GM23338 (cell line): ENCODE measurements at places on chromosomes 1 and 21. TPM values are rescaled to one million over a fixed set of nuclear protein-coding genes. Genes with fewer than 3 reads are reported as not detected.

RPTN gene
- not detected in 2 replicates for total RNA-seq

GRCh38 chr1:1120866-1121591 is 5.1 kb upstream of the C1orf159 start:
- no peaks in the 10 kb centered on the region for H3K36me3 ChIP-seq
- H3K4me1 ChIP-seq = no peaks in the 10 kb centered on the region
- DNase-seq = no peak
- no peak overlapping the region for H3K4me3 ChIP-seq

DNA sequence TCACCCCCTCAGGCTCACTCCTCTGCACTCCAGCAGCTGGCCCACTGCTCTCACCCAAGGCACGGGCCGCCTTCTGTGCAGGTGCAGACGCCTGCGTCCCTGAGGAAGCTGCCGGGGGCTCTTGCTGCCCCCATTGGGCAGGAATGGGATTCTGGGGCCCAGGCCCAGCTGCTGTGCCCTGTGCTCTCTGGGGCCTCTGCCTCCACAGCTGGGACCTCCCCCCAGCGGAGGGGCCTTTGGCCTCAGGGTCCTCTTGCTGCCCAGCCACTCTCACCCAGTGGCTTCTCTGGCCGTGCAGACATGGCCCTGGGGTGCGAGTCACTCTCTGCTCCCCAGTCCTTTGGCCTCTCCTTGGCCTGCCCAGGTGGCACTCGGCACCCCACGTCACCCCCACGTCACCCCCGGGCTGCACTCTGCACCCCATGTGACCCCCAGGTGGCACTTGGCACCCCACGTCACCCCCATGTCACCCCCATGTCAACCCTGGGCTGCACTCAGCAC is 19.1 kb upstream of the LRRC3 start:
- H3K4me3 ChIP-seq = no peak overlapping the region
- no peaks in the 10 kb centered on the region for H3K4me1 ChIP-seq
- H3K27ac ChIP-seq = no peak overlapping the region
- H3K27me3 ChIP-seq = no peaks in the 10 kb centered on the region

- H3K4me3 ChIP-seq = no peak overlapping the region
- H3K27ac ChIP-seq = no peak overlapping the region
- DNase-seq = no peak
Measured at GRCh38 chr1:36628804-36629203, 146.1 kb upstream of the CSF3R start.

DNA sequence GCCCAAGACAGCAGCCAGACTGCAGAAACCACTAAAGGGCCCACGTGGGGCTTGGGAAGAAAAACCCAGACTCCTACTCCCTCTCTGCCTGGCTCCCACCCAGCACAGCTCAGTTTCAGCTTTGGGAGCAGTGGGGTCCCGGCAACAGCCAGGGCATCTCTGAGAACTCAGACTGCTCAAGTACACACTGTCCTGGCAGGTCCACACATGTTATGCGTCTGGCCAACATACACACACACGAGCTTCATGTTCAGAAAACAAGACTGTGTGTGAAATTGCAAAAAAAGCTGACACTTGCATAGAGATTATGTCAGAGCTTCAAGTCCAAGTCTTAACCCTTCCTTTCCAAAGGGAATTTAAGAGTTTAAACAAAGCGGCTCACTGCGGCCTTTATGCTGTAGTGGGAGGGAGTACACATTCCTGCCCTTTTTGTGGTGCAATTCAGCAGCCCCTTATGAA is 136.6 kb upstream of the CD34 start:
- no peak overlapping the region for H3K4me3 ChIP-seq
- no peaks in the 10 kb centered on the region for H3K36me3 ChIP-seq
- no peaks in the 10 kb centered on the region for H3K4me1 ChIP-seq
- H3K27me3 ChIP-seq = no peaks in the 10 kb centered on the region

DNA sequence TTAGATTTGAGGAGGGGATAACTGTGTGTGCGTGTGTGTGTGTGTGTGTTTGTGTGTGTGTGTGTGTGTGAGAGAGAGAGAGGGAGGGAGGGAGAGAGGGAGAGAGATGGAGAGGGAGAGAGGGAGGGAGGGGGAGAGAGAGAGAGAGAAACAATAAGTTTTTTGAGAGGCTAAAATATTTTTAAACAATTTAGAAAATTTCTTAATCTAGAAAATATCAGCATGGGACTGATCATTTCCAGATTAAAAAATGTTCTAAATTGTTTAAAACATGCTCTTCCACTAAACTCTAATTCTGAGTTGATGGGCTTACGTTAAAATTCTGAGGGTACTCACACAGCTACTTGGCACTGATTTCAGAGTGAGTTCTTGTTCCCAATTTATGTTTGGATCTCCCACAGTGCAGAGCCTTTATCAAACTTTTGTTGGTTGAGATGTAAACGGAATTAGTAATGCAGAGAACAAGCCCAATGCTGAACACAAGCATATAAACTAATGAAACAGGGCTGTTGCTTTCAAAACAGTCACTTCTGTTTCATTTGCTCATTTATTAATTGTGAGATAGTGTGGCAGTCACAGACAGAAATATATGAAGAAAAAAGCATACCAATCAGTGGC is 73.4 kb upstream of the RGS2 start:
- H3K27me3 ChIP-seq = no peaks in the 10 kb centered on the region
- H3K4me3 ChIP-seq = no peak overlapping the region
- H3K4me1 ChIP-seq = no peaks in the 10 kb centered on the region
- DNase-seq = no peak
- H3K36me3 ChIP-seq = no peaks in the 10 kb centered on the region

HRNR gene
- total RNA-seq = not detected in 2 replicates

- H3K4me1 ChIP-seq = no peaks in the 10 kb centered on the region
- DNase-seq = no peak
- H3K27me3 ChIP-seq = no peaks in the 10 kb centered on the region
- H3K36me3 ChIP-seq = no peaks in the 10 kb centered on the region
Measured at GRCh38 chr1:56965191-56965590, 624 bp downstream of the C8B start.

- H3K27me3 ChIP-seq = no peaks in the 10 kb centered on the region
- no peaks in the 10 kb centered on the region for H3K4me1 ChIP-seq
- no peak overlapping the region for H3K27ac ChIP-seq
- no peak for DNase-seq
Measured at GRCh38 chr1:152426731-152427130, 12.7 kb upstream of the CRNN start.

DNA sequence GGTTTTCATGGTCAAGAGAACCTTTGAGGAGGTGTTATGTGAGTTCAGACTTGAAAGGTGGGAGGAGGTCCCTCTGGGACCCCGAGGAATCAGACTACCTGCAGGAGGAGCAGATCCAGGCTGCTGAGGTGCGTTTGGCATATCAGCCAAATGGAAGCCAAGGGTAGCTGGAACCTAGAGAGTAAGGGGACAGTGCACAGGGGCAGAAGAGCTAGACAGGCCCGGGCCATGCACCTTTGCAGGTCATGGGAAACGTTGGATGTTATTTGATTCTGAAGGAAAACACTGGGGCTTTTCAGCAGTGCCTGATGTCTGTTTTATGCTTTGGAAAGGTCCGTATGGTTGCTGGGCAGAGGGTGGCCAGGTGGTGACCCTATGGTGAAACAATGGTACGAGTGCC is 169.2 kb downstream of the PGBD5 start:
- H3K4me1 ChIP-seq = peaks cover 5% of the 10 kb centered on the region
- H3K27me3 ChIP-seq = no peaks in the 10 kb centered on the region
- H3K36me3 ChIP-seq = peaks cover 6% of the 10 kb centered on the region; the same call in 1 of the 2 replicates
- H3K27ac ChIP-seq = no peak overlapping the region
- DNase-seq = no peak

- no peak overlapping the region for H3K27ac ChIP-seq
- H3K27me3 ChIP-seq = no peaks in the 10 kb centered on the region
- no peaks in the 10 kb centered on the region for H3K36me3 ChIP-seq
- no peak for DNase-seq
- no peak overlapping the region for H3K4me3 ChIP-seq
Measured at GRCh38 chr1:99906535-99906934, 56.4 kb downstream of the AGL start.

GRCh38 chr21:45457161-45457831 is 52.3 kb downstream of the COL18A1 start:
- H3K4me3 ChIP-seq = no peak overlapping the region
- no peak for DNase-seq
- no peaks in the 10 kb centered on the region for H3K27me3 ChIP-seq
- H3K27ac ChIP-seq = no peak overlapping the region
- H3K4me1 ChIP-seq = peaks cover 7% of the 10 kb centered on the region; the same call in 1 of the 2 replicates

- peaks cover 26% of the 10 kb centered on the region for H3K27me3 ChIP-seq
- peaks cover 33% of the 10 kb centered on the region for H3K4me1 ChIP-seq
Measured at GRCh38 chr1:202706851-202707250, 3.4 kb downstream of the SYT2 start.

GRCh38 chr1:227330279-227331076 is 12.2 kb upstream of the CDC42BPA start:
- no peaks in the 10 kb centered on the region for H3K27me3 ChIP-seq
- H3K4me1 ChIP-seq = peaks cover 6% of the 10 kb centered on the region; the same call in 1 of the 2 replicates
- peaks cover 6% of the 10 kb centered on the region; the same call in 1 of the 2 replicates for H3K36me3 ChIP-seq
- DNase-seq = no peak
- no peak overlapping the region for H3K4me3 ChIP-seq

GRCh38 chr1:85628791-85629531 is 48.4 kb downstream of the CCN1 start:
- peak overlapping the region; percentile 88 for H3K27ac ChIP-seq
- H3K27me3 ChIP-seq = no peaks in the 10 kb centered on the region
- no peaks in the 10 kb centered on the region for H3K36me3 ChIP-seq

DNA sequence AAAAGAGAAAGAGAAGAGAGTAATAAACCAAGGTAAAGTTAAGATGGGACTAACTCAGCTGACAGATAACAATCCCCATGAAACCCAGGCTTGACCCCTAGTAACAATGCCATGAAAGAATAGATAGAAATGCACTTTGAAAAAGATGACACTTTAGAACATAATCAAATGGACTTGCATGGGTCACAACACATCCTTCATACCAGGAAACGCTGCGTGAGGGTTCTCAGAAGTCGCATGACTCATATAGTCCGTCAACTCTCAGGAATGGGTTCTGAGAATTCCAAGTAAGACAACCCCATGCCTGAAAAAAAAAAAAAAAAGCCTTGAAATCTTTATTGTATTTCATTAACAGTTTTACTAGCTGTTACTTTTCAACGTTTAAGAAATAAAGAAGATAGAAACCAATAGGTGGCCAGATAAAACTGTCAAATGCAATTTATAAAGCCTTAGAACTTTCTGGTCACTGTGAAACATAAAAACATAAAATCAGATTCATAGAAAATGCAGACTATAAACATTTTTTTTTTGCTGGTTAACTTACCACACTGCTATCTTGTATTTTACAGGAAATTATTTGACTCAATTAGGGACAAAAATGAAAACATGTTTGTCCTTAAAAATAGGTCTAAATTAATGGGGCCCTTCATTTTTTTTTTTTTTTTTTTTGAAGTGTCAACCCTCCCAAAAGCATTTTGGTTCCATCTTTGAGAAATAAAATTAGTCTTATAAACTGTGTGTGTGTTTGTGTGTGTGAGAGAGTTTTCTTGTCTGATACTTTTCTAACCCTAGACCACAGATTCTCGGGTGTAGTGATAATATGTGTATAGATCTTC is 202.1 kb downstream of the NCAM2 start:
- H3K27ac ChIP-seq = no peak overlapping the region
- no peaks in the 10 kb centered on the region for H3K4me1 ChIP-seq
- H3K4me3 ChIP-seq = no peak overlapping the region
- no peaks in the 10 kb centered on the region for H3K27me3 ChIP-seq
- H3K36me3 ChIP-seq = no peaks in the 10 kb centered on the region
- no peak for DNase-seq

SYPL2 gene
- 0.49 and 1.6 TPM in 2 replicates for total RNA-seq

GPR25 gene
- not detected in 2 replicates for total RNA-seq

DNA sequence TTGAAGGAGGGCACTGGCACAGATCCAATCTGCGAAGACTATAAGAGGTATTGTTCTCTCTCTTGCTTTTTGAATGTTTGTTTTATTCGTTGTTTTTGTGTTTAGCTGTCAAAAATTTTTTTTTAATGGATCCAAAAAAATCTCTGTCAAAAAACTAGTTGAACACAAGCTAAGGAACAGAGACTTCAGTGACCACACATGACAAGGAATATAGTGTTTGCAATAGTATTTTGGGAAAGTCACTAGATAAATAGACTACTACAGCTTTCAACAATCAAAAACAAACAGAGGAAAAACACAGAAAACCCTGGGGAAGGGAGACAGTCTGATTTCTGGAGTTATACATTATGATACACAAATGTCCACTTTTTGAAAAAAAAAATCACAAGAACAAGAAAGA is 36.9 kb upstream of the COA6 start:
- no peak overlapping the region for H3K4me3 ChIP-seq
- no peaks in the 10 kb centered on the region for H3K4me1 ChIP-seq
- no peaks in the 10 kb centered on the region for H3K27me3 ChIP-seq
- no peak overlapping the region for H3K27ac ChIP-seq

GRCh38 chr1:25813734-25814471 is 5.9 kb upstream of the MTFR1L start:
- DNase-seq = no peak
- H3K36me3 ChIP-seq = no peaks in the 10 kb centered on the region
- no peak overlapping the region for H3K27ac ChIP-seq
- H3K27me3 ChIP-seq = no peaks in the 10 kb centered on the region
- H3K4me1 ChIP-seq = peaks cover 13% of the 10 kb centered on the region

GRCh38 chr1:184110272-184111204 is 59.0 kb downstream of the TSEN15 start:
- H3K36me3 ChIP-seq = no peaks in the 10 kb centered on the region
- H3K4me1 ChIP-seq = 0 out of 2 replicates have a peak, but pooled peaks cover 4% of the 10 kb centered on the region
- H3K27me3 ChIP-seq = no peaks in the 10 kb centered on the region
- H3K4me3 ChIP-seq = no peak overlapping the region
- no peak overlapping the region for H3K27ac ChIP-seq

DNA sequence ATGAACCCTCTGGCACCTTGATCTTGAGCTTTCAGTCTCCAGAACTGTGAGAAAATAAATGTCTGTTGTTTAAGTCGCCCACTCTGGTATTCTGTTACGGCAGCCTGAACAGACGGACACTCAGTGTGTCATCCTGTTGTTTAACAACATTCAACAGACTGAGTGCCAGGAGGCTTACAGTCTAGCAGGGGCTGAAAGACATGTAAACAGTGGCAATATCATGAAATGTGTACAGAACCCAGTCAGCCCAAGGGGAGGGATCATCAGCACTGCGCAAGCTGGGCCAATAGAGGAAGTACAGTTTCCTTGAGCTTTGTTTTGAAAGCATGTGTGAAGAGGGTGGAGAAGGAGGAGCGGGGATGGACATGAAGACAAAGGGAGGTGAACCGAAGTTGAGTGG is 13.6 kb downstream of the DIP2A start:
- H3K4me3 ChIP-seq = no peak overlapping the region
- H3K27me3 ChIP-seq = no peaks in the 10 kb centered on the region
- DNase-seq = no peak
- H3K4me1 ChIP-seq = no peaks in the 10 kb centered on the region; the same call in 1 of the 2 replicates
- no peak overlapping the region for H3K27ac ChIP-seq
